ENCODE measurements at places on chromosomes 2 and 18.
A peak's percentile ranks its signal among the peaks of the same experiment; 100 is the strongest.

DNA sequence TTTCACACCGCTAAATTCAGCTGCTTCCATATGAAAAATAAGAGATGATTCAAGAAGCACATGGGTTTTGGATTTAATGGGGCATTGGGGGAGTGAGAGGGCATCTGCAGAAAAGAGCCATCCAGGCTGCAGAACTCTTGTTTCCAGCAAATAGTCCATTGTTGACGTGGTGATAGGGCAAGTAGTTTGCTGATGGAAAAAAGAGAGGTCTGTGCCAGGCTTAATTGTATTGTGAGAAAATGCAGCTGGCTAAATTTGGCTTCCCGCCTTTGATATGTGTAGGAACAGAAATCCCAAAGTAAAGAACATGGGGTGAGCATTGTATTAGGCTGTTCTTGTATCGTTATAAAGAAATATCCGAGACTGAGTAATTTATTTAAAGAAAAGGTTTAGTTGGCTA, 199.5 kb downstream of the SETBP1 start:
- DNase-seq = no peak

DNA sequence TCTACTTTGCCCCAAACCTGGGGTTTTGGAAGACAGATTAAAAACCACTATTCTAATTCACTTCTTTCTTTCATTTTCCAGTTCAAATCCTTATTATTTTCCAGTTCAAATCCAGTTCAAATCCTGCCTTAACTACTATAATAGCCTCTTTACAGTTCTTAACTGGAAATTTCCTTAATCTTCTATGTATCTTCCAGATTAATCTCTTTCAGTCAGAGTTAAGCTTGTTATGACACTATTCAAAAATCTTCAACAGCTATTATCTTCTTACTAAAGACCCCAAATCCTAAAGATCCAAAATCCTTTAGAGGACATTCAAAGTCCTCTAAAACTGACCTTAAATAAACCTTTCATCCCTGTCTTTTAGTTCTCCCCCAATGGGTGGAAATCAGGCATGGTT, 30.1 kb downstream of the EIF2AK3 start:
- DNase-seq = no peak

- peak; percentile 57 for DNase-seq
Observed at GRCh38 chr18:75210274-75211001, at the start of gene TSHZ1. TSS of gene TSHZ1 (plus strand) at chr18:75210797. CDS start at chr18:75211877, 1,080 bp downstream.

- no peak for DNase-seq
Observed at GRCh38 chr2:121486191-121486790, 44.4 kb upstream of the RNU4ATAC start.
